ENCODE measurements at places on chromosomes 1 and 21.
A peak's percentile ranks its signal among the peaks of the same experiment; 100 is the strongest.

- no peak for DNase-seq
Observed at GRCh38 chr1:56339093-56339492, 240.3 kb downstream of the PLPP3 start.

GRCh38 chr1:11778336-11778735 lies 16.3 kb downstream of the C1orf167 start:
- DNase-seq: no peak

DNA sequence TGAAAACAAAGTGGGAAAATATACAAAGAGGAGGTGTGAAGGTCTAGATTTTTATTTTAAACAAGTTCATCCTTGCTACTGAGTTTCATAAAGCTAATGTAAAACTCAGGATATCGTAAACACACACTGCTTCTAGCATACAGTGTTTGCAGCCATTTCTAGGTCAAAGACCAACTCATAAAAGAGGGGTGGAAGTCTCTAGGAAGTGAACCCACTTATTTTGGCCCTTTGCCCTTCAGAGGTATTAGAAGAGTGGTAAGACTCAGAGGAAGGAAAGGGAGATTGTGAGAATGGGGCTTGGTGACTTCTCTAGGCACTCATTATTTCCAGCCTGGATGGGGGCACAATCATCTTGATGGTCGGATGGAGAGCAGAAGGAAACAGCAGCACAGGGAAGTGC lies 91.2 kb downstream of the TNFSF18 start:
- no peak for DNase-seq

DNA sequence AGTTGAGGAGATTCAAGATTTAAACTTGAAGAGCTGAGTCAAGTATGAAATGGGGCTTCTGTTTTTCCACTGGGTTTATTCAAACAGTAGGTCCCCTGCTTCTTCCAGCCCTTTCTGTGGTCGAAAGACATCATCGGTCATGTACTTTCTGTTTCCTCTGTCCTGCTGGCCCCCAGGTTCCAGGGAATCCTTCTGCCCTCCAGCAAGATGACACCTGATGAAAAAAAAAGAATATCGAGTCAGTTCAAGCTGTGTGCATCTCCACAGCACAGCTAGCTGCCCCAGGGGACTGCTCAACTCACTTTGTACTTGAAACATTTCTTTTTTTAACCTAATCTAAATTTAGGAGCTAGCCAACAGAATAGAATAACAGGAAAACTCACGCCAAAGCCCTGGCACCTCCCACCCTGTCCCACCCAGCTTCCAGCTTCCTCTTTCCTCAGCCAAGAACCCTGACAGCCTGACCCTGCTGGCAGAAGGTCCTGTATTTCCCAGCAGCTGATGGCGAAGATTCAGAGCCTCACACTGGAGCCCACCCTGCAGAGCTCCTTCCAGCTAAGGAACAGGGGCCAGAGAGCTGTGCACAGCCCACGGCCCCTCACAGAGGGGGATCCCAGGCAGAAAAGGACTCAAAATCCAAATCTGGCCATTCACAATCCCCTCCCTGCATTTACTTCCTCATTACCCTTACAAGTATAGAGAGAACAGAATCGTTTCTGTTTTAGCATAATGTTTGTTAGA lies 176.5 kb downstream of the PSMG1 start:
- DNase-seq: peak; percentile 76

DNA sequence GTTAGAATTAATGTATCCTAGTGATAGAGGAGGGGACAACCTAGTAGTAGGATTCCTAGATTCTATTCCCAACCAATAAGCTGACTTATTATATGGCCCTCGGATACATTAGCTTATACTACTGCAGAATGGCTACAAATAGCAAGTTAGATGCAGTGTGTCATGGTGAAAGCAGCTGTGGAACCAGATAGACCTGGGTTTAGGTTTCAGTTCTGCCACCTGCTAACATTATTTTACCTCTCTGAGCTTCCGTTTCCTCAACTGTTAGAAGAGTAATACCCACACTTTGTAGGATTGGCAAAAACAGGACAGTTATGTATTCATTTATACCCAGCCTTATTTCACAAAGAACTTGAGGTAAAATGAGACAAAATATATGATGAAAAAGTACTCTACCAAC lies 21.6 kb upstream of the MAGOH start:
- DNase-seq: no peak

DNA sequence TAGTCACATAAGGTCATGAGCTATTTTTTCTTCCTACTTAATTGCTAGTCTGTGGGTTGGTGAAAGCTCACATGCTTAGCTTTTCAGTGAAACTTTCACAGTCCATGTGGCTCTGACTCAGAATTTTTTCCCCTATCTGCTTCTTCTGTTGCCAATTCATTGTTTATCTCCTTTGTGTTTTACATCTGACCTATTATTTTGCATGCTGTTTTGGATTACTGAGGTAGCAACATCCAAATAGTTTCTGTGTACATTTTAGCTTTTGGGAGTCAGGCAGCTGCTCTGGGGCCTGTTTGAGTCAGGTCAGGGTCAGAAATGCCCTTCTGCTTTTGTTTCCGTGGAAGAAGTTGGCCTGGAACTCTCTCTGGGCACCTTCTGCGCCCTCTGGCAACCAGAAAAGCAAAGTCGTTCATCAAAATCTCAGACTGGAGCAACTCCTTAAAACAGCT lies 40.0 kb downstream of the ROR1 start:
- no peak for DNase-seq

DNA sequence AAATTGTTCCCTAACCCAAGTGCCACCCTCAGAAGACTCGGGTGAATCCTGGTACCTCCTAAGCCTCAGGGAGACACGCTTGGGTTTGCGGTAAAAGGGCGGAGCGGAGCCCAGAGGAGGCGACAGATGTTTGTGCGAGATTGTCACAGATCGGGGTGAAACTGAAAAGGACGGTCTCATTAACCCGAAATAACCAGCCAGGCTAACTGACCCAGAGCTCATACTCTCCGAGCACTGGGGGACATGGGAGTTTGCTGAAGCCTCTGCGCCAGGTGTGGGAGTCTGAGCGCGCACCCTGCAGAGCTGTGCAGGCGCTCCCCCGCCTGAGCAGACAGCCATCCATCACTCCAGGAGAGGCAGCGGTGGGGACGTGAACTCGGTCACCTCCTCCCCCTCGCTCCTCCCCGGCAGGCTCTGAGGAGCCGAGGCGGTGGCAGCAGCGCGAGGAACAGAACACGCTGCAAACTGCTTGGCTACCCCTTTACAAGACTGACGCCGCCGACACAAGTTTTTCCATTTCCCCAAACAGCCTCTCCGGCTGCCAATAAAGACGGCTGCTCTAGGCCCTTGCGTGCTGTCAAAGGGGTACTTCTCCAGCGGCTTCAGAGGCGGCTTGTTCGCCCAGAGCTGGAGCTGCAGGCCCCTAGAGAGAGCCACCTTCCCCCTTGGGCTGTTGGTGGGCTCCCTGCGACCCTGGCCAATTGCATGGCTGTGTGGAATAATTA lies 43.5 kb downstream of the RRAGC start:
- DNase-seq: no peak

DNA sequence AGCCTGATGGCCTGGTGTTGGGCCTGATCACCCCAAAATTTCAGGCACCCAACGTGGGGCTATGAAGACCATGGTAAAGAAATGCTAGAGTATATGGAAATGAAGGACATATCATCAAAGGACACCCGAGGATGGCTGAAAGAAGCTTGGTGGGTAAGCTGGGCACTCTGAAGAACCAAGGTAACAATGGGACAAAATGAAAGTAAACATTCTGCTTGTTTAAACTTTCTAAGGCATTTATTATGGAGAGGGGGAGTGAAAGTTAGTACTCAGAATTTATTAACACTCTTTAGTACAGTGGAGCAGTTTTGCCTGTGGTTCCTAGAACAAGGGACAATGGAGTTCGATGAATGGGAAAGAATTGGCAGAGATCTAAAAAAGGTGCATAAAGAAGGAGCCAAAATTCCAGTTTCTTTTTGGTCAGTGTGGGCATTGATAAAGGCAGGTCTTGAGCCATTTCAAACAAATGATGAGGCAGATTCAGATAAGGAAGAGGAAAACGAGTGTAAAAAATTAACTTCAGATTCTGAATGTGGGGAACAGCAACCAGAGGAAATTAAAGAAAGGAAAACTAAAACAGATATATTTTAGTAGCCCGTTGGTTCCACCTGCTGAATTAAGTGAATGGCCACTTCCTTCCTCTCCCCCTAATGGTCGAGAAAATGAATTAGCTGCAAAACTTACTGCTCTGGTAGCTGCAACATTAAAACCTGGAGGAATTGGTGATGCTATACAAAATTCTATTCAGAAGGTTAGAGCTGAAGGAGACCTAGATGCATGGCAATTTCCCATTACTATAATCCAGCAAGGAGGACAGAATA lies 8.4 kb upstream of the PM20D1 start:
- no peak for DNase-seq

DNA sequence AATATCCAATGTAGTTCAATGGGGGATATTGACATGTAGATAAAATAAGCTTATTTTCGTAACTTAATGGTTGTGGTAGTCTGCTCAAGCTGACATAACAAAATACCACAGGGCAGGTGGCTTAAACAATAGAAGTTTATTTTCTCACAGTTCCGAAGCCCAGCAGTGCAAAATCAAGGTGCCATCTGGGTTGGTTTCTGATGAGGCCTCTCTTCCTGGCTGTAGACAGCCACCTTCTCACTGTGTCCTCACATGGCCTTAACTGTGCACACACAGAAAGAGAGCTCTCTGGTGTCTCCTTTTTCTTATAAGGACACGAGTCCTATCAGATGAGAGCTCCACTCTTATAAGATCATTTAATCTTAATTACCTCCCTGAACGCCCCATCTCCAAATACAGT lies 64.8 kb upstream of the IPO9 start:
- no peak for DNase-seq

GRCh38 chr1:159282118-159282517 lies 20.0 kb upstream of the FCER1A start:
- no peak for DNase-seq

GRCh38 chr1:86567878-86568277 lies 21.0 kb downstream of the CLCA4 start:
- no peak for DNase-seq

- no peak for DNase-seq
Observed at GRCh38 chr1:29647581-29647980, 411.3 kb downstream of the PTPRU start.

- DNase-seq: no peak
Observed at GRCh38 chr1:28663871-28664470, 4.6 kb upstream of the GMEB1 start.

DNA sequence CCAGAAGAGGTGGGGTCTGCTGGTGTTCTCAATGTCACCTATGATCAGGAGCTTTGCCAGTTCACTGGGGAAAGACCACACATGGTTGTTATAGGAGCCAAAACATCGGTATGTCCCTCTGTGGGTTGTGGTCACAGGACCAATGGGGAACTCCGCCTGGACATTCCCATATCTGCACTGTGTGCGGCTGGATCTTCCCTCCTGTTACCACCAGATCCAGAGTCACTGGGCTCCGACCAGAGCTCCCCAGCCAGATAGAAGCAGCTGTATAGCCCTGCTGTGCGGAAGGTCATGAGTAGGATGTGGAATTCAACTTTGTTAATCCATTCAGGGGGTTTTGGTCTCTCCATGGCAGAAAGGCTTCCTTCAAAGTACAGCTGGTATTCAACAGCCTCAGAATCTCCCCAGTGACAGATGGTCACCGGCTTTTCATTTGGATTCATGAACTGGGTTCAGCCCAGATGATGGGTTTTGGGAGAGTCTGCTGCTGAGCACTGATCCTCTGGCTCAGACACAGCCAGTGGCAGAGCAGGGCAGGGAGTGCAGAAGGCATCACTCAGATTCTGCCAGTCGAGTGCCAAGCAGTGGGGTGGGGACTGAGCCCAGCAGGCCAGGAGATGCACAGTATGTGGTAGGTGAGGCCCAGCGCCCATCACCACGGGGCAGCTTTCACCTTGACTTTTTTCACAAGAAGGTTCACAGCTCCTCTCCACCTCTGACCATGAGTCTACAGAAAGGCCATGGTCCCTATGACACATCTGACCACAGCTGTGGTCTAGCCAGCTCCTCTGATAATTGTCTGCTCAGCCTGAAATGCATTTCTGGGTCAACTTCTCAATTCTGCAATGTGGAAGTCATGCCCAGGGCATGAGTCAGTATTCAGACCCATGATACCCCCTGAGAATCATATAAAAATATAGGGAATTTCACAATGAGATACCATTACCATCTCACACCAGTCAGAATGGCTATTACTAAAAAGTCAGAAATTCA lies 2.9 kb upstream of the SHCBP1L start:
- no peak for DNase-seq

- DNase-seq: no peak
Observed at GRCh38 chr1:76942549-76942948, 75.3 kb downstream of the ST6GALNAC5 start.

DNA sequence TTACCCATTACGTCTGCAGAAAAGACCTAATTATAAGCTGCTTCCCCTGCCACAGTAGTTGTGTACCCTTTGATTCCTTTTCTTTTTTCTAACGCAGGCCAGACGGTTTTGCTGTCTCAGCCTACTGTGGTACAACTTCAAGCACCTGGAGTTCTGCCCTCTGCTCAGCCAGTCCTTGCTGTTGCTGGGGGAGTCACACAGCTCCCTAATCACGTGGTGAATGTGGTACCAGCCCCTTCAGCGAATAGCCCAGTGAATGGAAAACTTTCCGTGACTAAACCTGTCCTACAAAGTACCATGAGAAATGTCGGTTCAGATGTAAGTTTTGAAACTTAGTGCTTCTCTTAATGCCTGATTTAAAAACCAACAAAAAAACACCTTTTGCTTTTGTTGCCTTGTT lies 35.8 kb downstream of the ATF6 start:
- no peak for DNase-seq

DNA sequence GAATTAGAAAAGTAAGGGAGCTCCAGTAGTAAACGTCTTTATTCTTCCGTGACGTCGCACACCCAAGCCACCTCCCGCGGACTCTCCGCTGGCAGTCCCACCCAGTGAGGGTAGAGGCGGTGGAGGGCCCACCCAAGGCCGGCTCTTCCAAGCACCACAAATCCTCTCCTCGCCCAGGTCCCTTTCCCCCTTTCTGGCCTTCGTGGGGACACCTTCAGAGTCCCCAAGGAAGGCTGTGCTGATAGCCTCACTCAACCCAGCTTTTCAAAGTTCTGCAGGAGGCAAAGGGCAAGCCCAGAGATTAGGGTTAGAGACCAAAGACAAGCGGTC lies 349 bp upstream of the GPN2 start:
- no peak for DNase-seq

DNA sequence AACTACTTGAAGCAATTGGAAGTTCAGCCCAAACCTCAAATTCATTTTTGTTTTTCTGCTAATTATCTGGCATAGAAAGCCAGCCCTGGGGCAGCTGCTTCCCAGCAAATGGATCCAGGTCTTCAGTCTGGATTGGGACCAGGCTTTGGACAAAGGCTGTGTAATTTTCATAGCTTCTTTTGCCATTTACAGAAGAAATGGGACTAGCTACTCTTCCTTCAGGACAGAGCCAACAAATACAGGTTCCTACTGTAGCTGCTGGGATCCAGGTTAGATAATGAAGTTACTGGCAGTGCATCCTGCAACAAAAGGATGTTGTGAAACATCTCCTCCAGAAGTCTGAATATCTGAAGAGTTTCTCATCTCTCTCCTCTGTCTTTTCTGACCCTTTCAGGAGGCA lies 171.5 kb upstream of the CAMK1G start:
- DNase-seq: no peak

DNA sequence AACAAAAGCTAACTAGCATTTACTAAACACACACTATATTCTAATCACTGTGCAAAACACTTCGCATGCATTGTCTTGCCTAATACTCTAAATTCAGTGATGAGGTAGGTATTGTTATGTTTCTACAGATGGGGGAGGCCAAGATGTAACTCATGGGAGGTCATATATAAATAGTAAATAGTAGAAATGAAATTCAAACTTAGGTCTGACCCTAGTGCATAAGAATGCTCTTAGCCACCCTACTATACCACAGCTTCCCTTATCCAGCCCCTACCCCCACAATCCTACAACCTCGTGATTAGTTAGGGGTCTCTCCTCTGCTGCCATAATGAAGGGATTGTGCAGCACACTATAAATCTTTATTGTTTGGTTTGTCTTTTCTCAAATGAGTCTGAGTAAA lies 3.3 kb downstream of the PFDN2 start:
- no peak for DNase-seq

Data from heart right ventricle (tissue), 16 donors.